ENCODE measurements at places on chromosomes 6 and 20.

- DNase-seq: no peak
Observed at GRCh38 chr6:69337311-69337710, 459.5 kb downstream of the LMBRD1 start.

DNA sequence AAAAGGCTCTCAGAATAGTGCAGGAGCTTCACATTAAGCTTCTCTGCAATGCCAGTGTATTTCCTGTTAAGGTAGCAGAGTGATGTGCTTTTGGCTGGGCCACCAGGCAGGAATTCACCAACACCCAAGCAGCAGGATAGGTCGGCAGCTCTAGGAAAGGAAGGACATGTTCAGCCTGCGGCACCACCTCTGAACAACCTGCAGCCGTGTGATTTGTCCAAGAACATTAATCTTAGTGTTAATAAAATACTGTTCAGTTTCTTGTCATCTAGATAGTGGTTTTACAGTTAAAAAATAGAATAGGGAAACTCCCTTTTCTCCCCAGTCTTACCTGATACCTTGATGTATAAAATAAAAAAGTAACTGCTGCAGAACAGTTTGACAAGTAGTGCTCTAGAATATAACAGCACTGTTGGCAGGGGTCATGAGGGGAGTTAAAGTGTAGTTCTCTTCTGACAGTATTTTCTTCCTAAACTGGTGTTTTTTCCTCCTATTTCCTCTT lies 18.8 kb downstream of the ZNF292 start:
- DNase-seq: no peak

DNA sequence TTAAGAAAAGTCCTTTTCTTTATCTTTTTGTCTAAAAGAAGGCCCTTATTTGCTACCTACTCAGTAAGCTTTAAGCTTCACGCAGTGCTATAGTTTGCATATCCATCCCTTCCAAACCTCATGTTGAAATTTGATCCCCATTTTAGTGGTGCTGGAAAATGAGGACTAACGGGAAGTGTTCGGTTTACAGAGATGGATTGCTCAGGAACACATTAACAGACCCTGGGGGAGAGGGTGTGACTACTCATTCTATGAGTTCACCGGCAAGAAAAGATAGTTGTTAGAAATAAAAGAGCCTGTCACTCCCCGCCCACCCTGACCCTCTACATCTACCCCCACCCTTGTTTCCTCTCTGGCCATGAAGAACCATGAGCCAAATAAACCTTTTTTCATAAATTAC lies 546.2 kb downstream of the MEI4 start:
- DNase-seq: no peak

- no peak for DNase-seq
Observed at GRCh38 chr6:41161380-41161779, 1.5 kb downstream of the TREM2 start.

DNA sequence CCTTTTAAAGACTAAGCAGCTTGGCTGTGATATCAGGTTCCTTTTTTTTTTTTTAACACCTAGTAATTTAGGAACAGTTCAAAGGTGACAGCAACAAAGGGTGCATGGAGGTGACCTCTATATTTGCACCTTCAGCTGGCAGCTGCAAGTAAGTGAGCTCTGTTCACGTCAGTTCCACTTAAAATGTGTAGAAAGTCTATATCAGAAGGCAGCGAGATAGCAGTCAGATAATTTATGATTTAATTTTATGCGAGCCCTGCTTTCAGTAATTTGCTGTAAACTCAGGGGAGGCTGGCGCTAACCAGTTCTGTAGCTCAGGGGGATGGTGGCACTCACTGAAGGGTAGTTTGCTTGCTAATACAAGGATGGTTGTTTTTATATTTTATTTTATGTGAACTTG lies 602.8 kb upstream of the MMS22L start:
- DNase-seq: no peak
